T-helper 17 cell (primary cell): ENCODE measurements at places on chromosomes 3 and 15.

DNA sequence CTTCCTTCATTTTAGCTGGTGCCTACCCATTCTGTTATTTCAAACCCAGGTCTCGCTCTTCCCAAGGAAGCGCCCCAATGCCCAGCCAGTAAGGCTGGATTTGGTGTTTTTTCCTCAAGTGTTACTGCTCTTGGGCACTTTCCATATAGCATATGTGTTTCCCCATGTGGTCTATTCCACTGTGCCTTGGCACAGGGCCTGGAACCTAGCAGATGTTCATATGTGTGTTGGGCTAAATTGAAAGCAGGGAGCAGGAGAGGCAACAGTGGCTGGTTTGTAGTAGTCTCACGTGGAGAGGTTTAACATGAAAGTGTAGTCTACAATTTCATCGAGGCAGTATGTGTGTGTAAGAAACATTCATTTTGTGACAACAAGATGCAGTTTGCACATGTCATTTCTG is 48.2 kb upstream of the TEX264 start:
- DNase-seq = no peak

- no peak for DNase-seq
Observed at GRCh38 chr3:153038779-153039178, 123.2 kb upstream of the RAP2B start.

GRCh38 chr3:196889844-196890708 is 22.4 kb downstream of the SENP5 start:
- no peak for DNase-seq

GRCh38 chr3:154280161-154280560 is 44.1 kb downstream of the DHX36 start:
- no peak for DNase-seq

DNA sequence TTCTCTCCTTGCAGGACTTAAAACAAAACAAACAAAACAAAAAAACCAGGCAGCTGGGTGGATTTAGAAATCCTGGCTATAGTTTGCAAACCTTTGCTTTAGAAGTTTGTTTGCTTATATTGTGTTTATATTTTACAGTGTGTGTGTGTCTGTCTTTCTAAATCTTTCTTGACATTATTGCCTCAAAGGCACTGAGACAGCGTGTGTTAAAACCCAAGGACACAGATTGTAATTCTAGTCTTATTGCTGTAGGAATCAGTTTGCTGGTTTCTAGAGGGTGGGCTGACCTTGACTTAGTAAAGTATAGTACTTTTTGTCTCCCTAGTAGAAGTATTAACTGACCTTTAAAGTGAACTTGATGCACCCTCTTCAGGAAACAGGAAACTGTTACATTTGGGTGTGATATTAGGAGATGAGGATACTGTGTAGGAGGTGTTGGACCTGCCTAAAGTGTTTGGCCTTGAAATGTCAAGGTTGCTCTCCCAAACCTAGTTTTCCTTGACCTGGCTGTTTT is 71.0 kb downstream of the TCF12 start:
- no peak for DNase-seq

- DNase-seq = no peak
Observed at GRCh38 chr15:87976552-87976951, 280.0 kb downstream of the NTRK3 start.

DNA sequence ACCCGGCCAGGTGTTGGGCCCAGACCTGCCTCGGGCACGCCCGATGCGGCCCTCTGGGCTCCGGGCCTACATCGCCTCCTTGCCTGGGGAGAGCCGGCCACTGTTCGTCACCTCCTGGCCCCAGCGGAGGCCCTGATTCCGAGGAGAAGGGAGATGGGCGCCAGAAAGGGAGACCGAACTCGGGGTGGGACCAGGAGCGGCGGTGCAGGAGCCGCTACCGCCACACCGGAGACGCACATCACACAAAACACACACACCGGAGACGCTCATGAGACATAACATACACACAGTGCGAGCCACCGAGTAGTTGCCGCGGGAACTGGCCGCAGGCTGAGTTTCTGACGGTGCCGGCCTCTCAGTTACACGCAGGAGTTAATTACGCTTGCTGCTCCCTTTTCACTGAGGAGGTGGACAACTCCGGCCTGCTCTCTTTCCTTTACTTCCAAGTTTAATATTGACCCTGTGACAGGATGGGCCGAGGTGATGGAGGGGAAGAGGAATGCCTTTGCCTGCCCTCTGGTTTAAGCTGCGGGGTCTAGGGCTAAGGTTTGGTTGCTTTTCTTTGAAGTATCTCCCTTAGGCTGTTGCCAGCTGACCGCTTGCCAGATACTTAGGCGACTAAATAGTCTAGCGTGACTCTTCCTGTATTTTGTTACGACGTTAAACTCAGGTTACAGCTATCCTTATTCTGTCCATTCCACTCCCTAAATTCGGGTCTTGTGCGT is 570 bp downstream of the PCNP start:
- DNase-seq = no peak

DNA sequence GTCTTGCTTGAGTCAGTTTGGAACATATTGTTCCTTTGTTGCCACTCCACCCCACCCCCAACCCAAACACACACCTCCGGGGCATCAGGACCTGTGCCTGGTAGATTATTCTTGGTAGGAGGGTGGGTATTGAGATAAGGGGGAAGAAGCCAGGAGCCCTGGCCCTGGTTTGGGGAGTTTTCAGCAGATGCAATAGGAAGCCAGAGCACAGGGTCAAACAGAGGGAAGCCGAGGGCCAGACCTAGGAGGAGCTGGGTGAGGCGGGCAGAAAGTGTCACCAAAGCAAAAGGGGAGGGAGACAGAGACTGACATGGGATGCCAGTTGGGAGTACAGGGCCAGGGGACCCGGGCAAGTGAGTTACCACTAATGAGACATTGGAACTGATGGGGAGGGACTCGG is 163.1 kb downstream of the RPLP1 start:
- DNase-seq = no peak

- DNase-seq = no peak
Observed at GRCh38 chr3:46660543-46661523, 32.6 kb downstream of the ALS2CL start.
